ENCODE measurements at places on chromosomes 16 and 17. TPM values are rescaled to one million over a fixed set of nuclear protein-coding genes. Genes with fewer than 3 reads are reported as not detected.

The CACNG1 gene
- not detected for total RNA-seq

The RPGRIP1L gene
- 15.9 TPM for total RNA-seq

The CES3 gene
- total RNA-seq, result 0.10 TPM

The AMFR gene
- total RNA-seq, result 100.0 TPM

The KCNJ18 gene
- total RNA-seq, result not detected

The CDH1 gene
- not detected for total RNA-seq

The CENPX gene
- total RNA-seq, result 144 TPM

The PDE6G gene
- 0.29 TPM for total RNA-seq

The KRTAP4-9 gene
- not detected for total RNA-seq

The SOCS1 gene
- total RNA-seq, result 21.2 TPM

The DRG2 gene
- 25.7 TPM for total RNA-seq

The SP6 gene
- not detected for total RNA-seq

The CLEC18C gene
- total RNA-seq, result not detected

The KRT33B gene
- 0.24 TPM for total RNA-seq

The KRTAP2-1 gene
- total RNA-seq, result not detected

The SLC5A11 gene
- not detected for total RNA-seq

The STH gene
- total RNA-seq, result not detected

The FN3K gene
- 0.68 TPM for total RNA-seq

The DOC2A gene
- 1.1 TPM for total RNA-seq

DNA sequence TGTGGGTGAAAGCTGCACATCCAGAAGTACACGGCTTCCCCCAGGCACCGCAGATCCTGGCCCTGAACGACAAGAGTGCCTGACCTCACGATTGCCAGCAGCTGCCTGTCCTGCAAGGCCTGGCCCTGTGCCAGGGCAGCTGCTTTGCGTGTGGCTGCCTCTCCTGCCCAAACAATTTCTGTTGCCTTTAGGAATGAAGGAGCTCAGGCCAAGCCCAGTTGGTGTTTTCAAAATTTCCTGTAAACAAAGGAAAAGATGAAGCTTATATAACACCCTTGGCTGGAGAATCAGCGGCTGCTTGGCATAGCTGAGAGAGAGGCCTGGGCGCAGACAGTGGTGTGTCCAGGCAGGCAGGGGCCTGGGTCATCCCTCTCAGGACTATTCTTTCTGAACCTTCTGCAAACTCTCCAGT, 11.7 kb upstream of the SLC47A2 start:
- DNase-seq, result peak; percentile 87

GRCh38 chr17:79654960-79655382, 44.1 kb upstream of the RBFOX3 start:
- DNase-seq, result no peak

- DNase-seq, result no peak
Observed at GRCh38 chr17:2770129-2770528, 20.7 kb upstream of the CCDC92B start.

- no peak for DNase-seq
Observed at GRCh38 chr16:52630711-52631110, 83.8 kb upstream of the TOX3 start.

DNA sequence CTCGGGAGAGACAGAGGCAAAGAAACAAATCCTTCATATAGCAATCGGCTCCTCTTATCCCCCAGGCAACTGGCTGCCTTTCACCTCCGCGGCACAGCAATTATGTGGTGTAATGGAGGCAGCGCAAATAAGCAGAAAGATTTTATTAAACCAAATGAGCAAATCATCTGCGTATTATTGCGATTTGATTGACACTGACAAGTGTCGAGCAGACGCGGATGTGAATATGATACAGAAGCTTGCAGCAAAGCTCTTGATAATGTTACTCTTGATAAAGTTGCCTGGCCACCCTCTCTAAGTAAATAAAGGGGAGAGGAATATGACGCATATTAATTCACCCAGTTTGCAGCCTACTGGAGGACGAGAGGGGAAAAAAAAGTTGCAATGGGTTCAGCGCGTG, 26.5 kb upstream of the AKTIP start:
- DNase-seq, result no peak

DNA sequence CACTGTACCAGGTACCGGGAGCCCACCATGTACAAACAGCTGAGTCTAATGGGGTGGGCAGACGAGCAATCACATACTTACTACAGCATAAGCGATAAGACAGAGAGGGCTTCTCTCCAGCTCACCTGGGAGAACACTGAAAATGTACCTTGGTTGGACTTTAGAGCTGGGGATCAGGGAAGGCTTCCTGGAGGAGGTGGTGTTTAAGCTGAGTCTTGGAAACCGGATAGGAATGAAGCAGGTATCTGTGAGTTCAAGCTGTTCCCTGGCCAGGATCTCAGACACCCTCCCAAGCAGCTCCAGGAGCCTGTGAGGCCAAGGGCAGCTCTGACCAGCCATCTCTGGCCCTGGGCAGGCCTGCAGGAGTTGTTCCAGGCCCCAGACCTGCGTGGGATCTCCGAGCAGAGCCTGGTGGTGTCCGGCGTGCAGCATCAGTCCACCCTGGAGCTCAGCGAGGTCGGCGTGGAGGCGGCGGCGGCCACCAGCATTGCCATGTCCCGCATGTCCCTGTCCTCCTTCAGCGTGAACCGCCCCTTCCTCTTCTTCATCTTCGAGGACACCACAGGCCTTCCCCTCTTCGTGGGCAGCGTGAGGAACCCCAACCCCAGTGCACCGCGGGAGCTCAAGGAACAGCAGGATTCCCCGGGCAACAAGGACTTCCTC, 8.0 kb upstream of the SERPINF1 start:
- no peak for DNase-seq

GRCh38 chr17:68057531-68057952, 22.0 kb downstream of the KPNA2 start:
- peak; percentile 30 for DNase-seq

DNA sequence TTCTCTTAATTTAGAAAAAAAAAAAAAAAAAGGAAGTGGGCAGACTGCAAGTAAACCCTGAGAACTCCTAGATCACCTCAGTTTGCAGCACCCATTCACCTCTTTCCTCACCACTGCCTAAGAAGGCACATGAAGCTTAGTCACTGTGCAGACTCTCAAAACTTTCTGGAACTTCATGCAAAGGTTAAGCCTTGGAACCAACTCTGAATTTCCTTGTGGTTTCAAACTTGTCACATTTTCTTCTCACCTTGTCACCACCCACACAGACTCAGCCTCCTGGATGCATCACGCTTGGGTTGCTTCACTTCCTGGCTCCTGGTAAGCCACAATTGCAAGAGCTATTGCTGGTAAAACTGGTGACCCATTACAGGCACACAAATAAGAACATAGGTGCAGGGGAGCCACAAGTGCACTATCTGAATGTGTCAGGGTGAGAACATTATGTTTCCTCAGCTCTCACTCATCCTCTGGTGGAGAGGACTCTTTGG, 15.0 kb upstream of the CPD start:
- no peak for DNase-seq

- DNase-seq, result no peak
Observed at GRCh38 chr17:57357392-57357784, 101.1 kb downstream of the MSI2 start.

GRCh38 chr16:57890752-57891111, 80.2 kb downstream of the CNGB1 start:
- no peak for DNase-seq

- DNase-seq, result no peak
Observed at GRCh38 chr16:27387724-27388123, 14.2 kb upstream of the IL21R start.

- DNase-seq, result no peak
Observed at GRCh38 chr17:82740906-82741759, 5.7 kb downstream of the FN3K start.

DNA sequence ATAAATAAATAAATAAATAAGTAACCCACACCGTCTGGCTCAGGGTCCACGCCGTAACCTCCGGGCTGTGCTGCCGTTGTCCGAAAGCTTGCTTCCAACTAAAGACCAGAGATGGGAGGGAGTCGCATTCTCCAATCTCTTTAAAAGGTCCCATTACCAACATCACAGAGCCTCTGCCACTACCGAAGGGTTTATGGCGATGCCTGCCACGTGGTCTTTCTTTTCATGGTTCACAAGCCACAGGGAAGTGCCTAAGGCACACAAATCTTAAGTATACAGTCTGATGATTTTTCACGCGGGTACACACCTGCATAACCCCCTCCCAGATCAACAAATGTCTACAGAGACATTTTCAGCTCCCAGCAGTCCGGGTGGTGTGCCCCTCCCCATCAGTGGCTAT, 1.4 kb downstream of the COTL1 start:
- peak; percentile 54 for DNase-seq

DNA sequence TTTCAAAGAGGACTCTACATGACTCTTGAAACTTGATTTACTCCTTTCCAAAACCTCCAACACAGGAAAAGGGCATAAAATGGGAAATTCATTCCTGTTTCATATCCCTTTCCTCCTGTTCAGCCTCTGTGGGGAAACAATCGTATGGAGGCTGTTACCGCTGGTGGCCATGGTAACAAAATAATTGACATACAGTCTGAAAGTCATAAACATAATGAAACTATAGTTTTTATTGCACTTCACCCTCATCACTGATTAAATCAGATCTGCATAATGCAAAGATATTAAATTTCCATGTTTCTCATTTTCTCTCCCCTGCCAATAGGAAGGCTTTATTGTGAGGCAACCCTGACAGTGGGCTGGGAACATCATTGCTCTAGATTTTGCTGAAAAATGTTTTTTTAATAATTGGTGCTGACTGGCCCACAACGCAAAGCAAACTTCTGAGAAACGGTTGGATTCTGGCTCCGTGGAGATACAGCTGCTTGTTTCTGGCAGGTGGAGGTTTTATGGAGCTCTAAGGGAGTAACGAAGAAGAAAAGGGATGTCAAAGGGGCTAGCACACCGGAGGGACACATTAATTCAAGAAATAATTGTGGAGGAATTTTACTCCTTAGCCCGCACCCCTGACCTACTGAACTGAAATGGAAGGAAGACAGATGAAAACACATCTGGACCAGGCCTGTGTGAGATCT, 154.2 kb upstream of the SHISA6 start:
- no peak for DNase-seq

GRCh38 chr17:34259146-34259545, 4.1 kb downstream of the CCL2 start:
- DNase-seq, result peak; percentile 59

- DNase-seq, result no peak
Observed at GRCh38 chr17:82384051-82384729, 12.6 kb downstream of the UTS2R start.

- DNase-seq, result peak; percentile 95
Observed at GRCh38 chr17:78315355-78316114, 44.3 kb downstream of the SOCS3 start.

GRCh38 chr16:24975428-24975889, 39.7 kb downstream of the ARHGAP17 start:
- peak; percentile 38 for DNase-seq

GRCh38 chr16:57141822-57142631, 43.8 kb downstream of the PSME3IP1 start:
- DNase-seq, result no peak

DNA sequence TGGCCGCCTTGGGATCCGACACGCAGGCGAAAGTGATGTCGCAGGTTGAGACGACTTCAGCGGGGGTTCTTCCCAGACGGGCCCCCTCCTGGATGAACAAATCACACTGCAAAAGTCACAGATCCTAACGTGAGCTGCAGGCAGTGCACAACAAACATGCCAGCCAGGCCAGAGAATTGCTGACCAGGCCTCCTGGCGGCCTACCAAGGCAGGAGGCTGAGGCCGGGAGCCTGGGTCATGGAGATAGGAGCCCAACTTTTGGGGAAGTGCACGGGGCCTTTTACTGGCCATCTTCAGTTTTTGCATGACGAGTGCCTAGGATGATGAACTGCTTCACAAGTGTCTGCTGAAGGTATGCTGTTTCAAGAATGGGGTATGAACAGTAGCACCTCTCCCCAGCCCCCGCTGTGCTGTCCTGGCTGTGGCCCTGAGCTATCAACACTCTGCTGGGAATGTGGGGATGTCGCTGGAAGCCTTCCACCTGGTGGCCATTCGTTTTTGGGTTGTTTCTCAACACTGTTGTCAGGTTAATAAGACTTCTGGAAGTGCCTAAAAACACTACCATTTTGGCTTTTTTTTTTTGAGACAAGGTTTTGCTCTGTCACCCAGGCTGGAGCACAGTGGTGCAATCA, 12.2 kb upstream of the ROGDI start:
- DNase-seq, result no peak

DNA sequence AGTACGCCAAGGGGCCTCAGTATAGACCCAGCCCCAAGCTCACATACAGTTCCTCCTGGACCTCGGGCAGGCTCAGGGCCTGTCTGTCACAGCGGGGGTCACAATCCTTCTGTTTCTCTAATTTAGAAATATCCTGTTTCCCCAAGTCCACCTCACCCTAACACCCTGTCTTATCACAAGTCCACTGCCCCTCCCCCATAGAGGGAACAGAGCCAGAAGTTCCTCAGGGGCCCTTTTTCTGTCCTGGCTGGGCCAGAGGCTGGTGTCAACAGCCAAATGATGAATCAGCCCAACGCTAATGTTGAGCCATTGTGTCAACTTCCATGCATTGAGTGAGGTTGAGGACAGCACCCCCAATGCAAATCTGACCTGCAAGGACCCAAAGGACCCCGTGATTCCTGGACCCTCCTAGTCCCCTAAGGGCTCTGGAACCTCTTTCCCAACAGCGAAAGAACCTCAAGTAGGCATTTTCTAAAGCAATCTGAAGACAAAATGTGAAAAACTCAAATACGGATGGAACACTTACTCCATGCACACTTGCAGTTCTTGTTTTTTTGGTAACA, 58.6 kb downstream of the PECAM1 start:
- DNase-seq, result peak; percentile 74

DNA sequence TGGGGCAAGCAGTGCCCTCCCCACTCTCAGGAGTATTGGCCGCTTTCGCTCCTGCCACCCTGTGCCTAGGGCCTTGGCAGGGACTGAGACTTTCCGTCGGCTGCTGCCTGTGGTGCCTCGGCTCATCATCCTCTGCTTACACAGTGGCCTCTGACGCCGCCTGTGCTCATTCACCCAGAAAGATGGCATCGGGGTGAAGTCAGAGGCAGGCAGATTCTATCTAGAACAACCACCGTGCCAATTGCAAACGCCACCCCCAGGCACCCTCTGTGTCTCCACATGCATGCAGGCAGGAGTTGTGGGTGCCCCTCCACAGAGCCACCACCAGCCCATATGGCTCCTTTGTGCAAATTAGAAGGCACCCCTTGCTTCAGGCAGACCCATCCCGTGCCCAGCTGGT, 154.2 kb upstream of the GSE1 start:
- no peak for DNase-seq

- no peak for DNase-seq
Observed at GRCh38 chr17:45771271-45771959, 12.7 kb upstream of the CRHR1 start.

GRCh38 chr17:40517286-40517662, 15.9 kb upstream of the TNS4 start:
- DNase-seq, result no peak

- DNase-seq, result peak; percentile 97
Observed at GRCh38 chr16:27203507-27204311, at the start of gene KDM8. Gene KDM8, plus strand, starts transcription at chr16:27203526. Its CDS starts 6,598 bp downstream, at chr16:27210124.

DNA sequence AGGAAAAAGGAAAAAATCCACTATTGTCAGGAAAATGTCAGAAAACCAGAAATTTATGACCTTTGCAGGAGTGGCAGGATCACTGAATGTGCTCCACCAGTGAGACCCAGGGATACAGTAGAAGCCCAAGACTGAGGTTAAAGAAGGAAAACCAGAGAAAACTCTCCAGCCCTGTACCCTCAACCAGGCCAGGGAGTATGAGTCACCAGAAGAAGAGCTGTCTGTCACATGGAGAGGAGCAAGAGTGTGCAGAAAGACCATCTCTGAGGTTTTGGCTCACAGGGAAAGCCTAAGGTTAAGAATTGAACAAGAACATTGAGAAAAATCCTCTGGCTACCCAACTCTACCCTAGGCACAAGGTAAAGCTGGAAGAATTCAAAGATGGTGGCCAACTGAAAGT, 47.6 kb upstream of the MON1B start:
- DNase-seq, result no peak

GRCh38 chr17:40315206-40315605, 6.2 kb downstream of the RARA start:
- DNase-seq, result no peak

Measured in RPMI7951 (cell line).